Effector memory CD4-positive, alpha-beta T cell (primary cell): ENCODE measurements at places on chromosomes 5 and 9.

DNA sequence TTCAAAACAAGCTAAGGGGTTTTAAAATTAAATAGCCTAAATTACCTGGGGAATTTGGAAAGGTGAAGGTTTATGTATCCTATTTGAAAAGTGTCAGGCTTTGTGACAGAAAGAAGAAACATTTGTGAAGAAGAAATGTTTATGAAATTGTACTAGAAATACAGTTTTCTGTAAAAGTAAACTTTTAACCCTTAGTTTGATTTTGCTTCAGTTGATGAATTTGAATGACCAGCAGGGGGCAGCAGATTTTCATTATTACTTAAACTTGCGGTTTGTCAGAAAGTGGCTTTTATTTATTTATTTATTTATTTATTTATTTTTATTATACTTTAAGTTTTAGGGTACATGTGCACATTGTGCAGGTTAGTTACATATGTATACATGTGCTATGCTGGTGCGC lies 58.1 kb downstream of the NNT start:
- H3K27ac ChIP-seq, result no peak overlapping the region
- H3K27me3 ChIP-seq, result no peaks in the 10 kb centered on the region
- peaks cover 37% of the 10 kb centered on the region for H3K36me3 ChIP-seq
- no peak overlapping the region for H3K4me3 ChIP-seq
- H3K4me1 ChIP-seq, result no peaks in the 10 kb centered on the region
- peak; percentile 4 for DNase-seq

- no peaks in the 10 kb centered on the region for H3K4me1 ChIP-seq
- no peak for DNase-seq
- no peak overlapping the region for H3K27ac ChIP-seq
- no peaks in the 10 kb centered on the region for H3K36me3 ChIP-seq
Observed at GRCh38 chr9:94905606-94906005, 179.1 kb downstream of the AOPEP start.

- H3K27me3 ChIP-seq, result no peaks in the 10 kb centered on the region
- H3K4me3 ChIP-seq, result no peak overlapping the region
- no peak overlapping the region for H3K27ac ChIP-seq
- H3K36me3 ChIP-seq, result no peaks in the 10 kb centered on the region
- no peak for DNase-seq
Observed at GRCh38 chr5:139061274-139061673, 136.9 kb downstream of the SIL1 start.

GRCh38 chr5:95743232-95743631 lies 12.1 kb downstream of the RHOBTB3 start:
- H3K4me1 ChIP-seq, result no peaks in the 10 kb centered on the region
- H3K4me3 ChIP-seq, result no peak overlapping the region
- H3K27me3 ChIP-seq, result no peaks in the 10 kb centered on the region
- H3K36me3 ChIP-seq, result no peaks in the 10 kb centered on the region

DNA sequence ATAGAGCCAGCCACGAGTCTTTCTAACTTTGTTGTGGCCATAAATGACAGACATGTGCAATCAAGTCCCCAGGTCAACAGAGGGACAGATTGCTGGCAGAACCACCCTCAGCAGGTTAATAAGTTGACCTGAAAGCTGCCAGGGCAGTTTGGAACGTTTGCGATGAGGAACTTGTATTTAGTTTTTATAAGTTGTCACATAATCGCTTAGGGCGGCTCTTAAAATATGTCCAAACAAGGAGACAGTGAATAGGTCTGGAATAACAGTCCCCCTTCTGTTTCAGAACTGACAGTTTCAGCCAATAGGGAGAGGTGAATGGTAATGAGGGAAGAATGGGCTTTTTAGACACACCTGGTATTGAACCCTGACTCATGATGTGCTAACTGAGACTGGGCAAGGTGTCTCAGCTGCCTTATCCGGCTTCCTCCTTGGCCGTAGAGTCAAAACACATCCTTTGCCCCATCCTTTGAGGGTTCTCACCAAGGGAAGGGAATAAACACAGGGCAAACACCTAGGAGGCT lies 33.6 kb upstream of the GABRP start:
- DNase-seq, result no peak
- no peak overlapping the region for H3K27ac ChIP-seq
- no peak overlapping the region for H3K4me3 ChIP-seq
- no peaks in the 10 kb centered on the region for H3K36me3 ChIP-seq
- no peaks in the 10 kb centered on the region for H3K27me3 ChIP-seq
- no peaks in the 10 kb centered on the region for H3K4me1 ChIP-seq

DNA sequence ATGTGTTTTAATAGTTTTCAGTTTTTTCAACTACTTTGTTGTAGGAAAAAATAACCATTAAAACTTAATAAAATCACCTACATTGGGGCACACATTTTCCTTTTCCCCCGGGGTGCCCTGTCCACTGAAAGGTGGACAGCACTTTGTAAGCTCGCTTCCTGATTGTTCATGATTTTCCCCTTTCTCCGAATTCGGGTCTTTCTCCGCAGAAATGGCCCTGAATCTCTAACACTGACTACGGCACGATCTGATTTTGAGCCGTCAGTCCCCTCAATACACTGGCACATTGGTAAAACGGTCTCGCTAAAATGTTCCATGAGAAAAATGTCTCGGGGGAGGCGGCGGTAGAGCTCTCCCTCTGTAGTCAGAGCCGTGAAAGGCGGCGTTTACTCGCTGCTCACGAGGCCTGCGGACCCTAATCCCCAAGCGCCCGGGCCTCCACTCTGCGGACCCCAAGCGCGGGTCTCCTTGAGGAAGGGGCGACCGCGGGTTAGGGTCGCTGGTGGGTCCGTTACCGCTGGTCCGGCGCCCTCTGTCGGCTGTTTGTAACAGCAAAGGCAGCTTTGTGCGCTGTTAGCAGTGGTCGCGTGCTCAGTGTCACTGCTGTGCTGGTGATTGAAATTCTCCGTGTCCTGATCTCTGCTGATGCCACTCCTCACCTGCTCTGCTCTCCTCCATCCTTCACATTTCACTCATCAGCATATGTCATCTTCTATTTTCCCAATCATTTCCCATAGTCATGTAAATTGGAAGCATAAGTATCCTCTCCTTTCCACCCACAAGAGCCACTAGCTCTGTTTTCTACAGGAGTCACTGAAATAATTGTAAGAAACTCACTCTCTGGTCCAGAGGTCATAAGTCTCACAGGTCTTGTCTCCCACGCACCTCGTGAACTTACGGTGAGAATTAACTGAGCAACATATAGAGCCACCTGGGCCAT lies 10.8 kb upstream of the IFNA2 start:
- DNase-seq, result peak; percentile 34
- no peak overlapping the region for H3K27ac ChIP-seq
- peaks cover 11% of the 10 kb centered on the region for H3K27me3 ChIP-seq
- peaks cover 4% of the 10 kb centered on the region for H3K4me1 ChIP-seq
- H3K36me3 ChIP-seq, result no peaks in the 10 kb centered on the region
- H3K4me3 ChIP-seq, result peak overlapping the region; percentile 39

GRCh38 chr5:138109463-138110265 lies 25.8 kb downstream of the WNT8A start:
- H3K4me3 ChIP-seq, result no peak overlapping the region
- no peaks in the 10 kb centered on the region for H3K27me3 ChIP-seq
- H3K36me3 ChIP-seq, result no peaks in the 10 kb centered on the region
- H3K4me1 ChIP-seq, result no peaks in the 10 kb centered on the region
- DNase-seq, result no peak

GRCh38 chr5:142325725-142326479 lies 1.1 kb upstream of the SPRY4 start:
- DNase-seq, result no peak
- peak overlapping the region; percentile 66 for H3K4me3 ChIP-seq
- H3K27me3 ChIP-seq, result peaks cover 22% of the 10 kb centered on the region
- H3K36me3 ChIP-seq, result no peaks in the 10 kb centered on the region

DNA sequence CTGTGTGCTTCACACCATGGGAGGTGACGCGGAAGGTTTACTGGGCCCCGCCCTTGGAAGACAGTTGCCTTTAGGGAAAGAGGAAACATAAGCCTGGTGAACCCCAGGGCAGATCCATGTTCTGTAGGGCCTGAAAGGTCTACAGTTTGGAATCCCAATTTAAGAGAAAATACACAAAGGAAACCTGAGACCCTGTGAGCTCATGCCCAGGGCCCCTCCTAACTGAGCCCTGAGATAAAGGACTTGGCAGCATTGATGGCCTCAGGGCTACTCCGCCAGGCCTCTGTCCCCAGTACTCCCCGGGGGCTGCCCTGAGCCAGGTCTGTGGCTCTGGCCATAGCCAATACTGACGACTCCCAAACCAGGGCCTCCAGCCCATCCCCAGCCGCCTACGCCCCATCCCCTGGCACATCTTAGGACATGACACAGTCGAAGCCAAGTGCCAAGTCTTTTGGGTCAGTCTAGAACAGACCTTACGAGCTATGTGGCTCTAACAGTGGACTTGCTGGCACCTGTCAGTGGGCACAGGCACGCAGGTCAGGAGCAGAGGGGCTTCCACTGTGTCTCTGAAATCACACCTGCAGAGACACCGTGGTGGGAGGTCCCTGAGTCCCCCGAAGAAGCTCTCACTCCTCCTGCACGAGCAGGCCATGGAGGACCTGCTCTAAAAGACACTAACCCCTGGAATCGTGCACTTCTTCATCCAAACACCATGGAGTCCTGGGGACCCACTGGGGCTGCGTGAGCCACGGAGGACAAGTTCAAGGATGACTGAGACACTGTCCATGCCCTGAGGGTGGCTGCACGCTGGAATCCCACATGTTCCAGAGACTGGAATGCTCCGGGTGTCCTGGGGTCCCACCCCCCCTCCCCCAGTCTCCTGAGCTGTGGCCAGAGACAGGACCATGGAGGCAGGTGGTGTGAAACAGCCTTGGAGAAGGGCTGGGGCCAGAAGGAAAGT lies 40.3 kb upstream of the BARHL1 start:
- H3K4me1 ChIP-seq, result no peaks in the 10 kb centered on the region
- DNase-seq, result no peak

DNA sequence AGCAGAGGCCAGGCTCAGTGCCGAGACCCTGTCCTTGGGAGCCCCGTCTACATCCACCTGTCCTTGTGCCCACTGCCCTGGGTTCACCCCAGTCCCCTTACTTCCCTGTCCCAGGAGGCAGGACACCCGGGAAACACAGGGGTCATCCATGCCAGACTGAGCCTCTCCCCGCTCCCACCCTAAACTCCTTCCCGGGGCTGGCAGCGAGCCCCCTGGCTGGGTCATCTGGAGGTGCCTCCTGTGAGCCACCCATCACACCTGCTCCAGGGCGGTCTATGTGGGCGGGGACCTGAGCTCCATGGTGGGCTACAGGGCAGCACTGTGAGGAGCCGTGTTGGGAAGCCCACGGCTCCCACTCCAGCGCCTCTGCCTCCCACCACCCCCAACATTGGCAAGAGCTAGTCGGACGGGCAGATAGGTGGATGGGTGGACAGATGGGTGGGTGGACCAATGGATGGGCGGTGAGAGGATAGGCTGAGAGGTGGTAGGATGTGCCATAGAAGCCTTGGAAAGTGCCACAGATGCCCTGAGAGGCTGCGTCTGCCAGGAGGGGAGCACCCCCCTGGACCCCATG lies 42.5 kb upstream of the RXRA start:
- no peaks in the 10 kb centered on the region for H3K27me3 ChIP-seq
- no peak overlapping the region for H3K4me3 ChIP-seq
- H3K36me3 ChIP-seq, result no peaks in the 10 kb centered on the region
- DNase-seq, result no peak

DNA sequence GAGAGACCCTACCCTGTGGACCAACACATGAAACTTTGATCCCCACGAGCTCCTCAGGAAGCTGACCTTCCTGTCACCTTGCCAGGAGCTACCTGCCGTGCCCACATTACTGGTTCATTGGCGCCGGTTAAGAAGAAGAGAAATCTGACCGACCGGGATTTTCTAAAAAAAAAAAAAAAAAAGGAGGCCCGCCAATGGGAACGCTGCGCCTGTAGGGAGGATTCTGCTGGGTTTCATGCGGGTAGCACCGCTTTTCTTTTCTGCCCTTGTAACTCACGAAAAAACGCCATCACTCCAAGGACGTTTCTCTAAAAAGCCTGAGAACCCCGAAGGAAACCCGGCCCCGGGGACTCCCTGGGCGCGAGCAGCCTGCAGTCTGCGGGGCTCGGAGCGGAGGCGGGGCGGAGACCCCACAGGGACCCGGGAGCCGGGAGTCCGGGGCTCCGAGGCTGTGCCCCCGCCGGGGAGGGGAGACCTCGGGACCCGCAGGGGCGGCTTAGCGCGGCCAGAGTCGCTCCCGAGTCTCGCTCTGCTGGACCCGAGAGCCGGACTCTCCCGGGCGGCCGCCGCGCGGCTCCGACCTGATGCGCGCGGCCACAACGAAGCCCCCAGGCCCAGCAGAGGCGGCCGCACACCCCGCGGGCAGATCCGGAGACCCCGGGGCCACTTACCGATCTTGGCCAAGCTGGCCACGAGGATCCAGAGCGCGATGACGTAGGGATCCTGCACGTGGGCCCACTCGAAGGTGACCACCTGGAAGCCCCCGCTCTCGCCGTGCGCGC lies 617 bp downstream of the SLC9A3 start:
- H3K4me3 ChIP-seq, result no peak overlapping the region
- no peaks in the 10 kb centered on the region for H3K36me3 ChIP-seq
- DNase-seq, result no peak
- H3K27me3 ChIP-seq, result peaks cover 37% of the 10 kb centered on the region
- no peak overlapping the region for H3K27ac ChIP-seq

DNA sequence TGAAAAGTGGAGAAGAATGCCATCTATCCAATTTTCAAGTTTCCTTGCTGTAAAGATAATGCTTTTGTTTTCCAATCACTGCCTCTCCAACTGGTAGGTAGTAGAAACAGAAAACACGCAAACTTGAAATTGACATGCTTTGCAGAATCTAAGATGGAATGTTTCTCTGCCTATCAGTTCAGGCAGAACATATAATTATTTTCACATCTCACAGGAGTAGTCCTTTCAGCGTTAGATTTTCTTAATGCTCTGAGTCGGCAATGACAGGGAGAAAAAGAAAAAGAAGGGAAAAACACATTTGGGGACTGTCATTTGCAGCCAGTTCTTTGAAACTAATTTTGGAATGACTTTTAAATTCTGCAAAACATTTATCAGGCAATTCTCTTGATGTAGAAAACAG lies 818.7 kb upstream of the PTPRD start:
- DNase-seq, result no peak
- H3K4me3 ChIP-seq, result no peak overlapping the region

GRCh38 chr9:107952773-107953172 lies 463.2 kb upstream of the KLF4 start:
- no peak for DNase-seq
- H3K27me3 ChIP-seq, result no peaks in the 10 kb centered on the region
- no peak overlapping the region for H3K27ac ChIP-seq
- H3K36me3 ChIP-seq, result no peaks in the 10 kb centered on the region
- no peaks in the 10 kb centered on the region for H3K4me1 ChIP-seq

GRCh38 chr5:74251141-74252035 lies 389.1 kb downstream of the ENC1 start:
- no peak overlapping the region for H3K27ac ChIP-seq
- DNase-seq, result no peak
- no peaks in the 10 kb centered on the region for H3K27me3 ChIP-seq

DNA sequence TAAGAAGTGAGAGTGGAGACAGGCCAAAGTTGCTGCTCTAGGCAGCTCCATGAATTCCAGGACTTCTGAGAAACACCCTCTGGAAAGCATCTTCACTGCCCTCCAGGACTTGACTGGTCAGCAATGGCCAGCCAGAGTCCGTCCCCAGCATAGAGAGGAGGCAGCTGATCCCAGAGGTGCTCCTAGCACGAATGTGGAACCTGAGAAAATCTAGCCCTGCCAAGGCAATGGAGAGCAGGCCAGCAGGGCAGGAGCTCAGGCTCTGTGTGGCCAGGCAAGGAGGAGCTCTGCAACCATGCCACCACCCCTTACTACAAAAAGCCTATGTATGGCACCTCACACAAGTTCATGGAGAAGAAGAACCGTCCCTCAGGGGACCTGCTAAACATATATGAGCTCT lies 56.1 kb upstream of the SPTLC1 start:
- H3K4me1 ChIP-seq, result no peaks in the 10 kb centered on the region
- H3K27me3 ChIP-seq, result no peaks in the 10 kb centered on the region
- no peak overlapping the region for H3K4me3 ChIP-seq
- no peak for DNase-seq
- no peaks in the 10 kb centered on the region for H3K36me3 ChIP-seq
